Brain (organoid and tissue), 16 donors: ENCODE measurements at places on chromosomes 5 and 9.
A peak's percentile ranks its signal among the peaks of the same experiment; 100 is the strongest.

DNA sequence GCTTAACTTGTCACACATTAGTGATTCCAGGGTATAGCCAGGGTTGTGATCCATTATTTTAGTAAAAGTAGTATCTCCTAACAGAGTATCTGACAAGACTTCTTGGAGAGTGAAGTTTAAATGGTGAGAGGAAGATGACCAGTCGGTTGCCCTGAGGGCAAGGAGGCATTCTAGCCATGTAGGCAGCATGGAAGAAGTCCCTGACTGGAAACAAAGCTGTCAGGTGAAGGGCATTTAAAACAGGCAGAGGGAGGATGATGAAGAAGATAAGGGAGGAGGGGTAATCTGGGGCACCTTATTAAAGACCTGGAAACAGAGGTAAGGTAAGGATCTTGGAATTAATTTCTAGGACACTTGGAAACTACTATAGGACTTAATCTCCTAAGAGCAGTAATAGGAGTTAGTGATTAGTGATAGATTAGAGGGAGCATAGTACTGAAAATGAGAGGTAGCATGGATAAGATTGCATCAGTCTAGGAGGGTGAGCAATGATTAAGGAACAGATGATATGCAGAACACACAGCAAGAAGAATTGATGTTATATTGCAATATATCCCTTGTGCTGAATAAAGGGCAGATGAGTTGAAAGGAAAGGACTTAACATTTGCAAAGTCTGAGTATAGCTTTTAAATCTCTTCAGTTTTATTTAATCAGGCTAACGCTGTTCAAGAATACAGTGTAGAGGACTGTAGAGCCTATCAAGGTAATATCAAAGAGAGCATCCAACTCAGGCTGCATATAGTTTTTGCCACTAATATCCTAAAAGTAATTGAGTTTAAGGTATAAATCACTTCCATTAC, 9.6 kb downstream of the KIF2A start:
- no peak for DNase-seq

GRCh38 chr9:76401580-76402354, 7.5 kb upstream of the RFK start:
- peak; percentile 4 for DNase-seq

DNA sequence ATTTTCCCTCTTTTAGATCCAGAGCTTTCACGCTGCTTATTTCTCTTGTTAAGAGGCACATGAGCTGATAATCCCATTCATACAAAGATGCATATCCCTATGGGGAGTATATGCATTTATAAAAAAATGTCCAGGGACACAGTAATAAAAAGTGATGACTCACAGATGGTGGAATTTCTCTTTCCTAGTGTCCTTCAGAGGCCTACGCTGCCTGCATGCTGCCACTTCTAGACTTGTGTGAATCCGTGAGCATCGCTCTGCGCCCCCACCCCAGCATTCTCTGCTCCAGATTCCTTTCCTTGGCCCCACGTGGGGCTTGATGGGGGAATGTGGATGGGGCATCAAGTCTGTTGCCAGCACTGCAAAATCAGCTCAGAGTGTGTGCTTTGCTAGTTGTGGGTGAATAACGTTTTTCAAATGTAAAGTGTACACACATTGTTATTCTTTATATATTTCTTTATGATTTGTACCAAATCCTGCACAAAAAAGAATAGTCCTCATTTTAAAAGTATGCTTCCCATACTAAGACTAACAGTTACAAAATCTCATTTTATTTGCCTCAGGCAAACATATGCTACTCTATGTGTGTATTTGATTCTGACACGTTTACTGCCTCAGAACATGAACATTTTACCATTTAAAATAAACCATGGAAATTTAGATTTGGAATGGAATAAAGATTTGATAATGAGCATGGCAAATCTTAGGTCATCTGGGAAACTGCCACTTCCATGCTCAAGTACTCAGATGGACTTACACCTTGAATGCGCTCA, 22.4 kb upstream of the RASGRF2 start:
- DNase-seq, result no peak

DNA sequence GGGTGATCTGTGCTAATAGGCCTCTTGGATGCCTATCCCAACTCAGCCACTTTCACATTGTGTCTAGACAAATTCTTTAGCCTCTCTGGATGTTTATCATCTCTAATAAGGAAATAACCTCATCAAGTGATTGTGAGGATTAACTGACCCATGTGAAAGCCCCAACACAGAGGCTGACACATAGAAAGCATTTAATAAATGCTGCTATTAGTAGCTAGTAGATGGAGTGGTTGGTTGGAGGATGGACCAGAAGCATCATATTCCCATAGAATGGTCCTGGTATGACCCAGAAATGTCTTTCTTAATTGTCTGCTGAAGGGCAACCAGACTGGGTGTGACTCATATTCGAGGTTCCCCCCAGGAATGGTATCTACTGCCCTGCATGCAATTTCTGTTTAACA, 124.4 kb downstream of the PIK3R1 start:
- DNase-seq, result no peak

DNA sequence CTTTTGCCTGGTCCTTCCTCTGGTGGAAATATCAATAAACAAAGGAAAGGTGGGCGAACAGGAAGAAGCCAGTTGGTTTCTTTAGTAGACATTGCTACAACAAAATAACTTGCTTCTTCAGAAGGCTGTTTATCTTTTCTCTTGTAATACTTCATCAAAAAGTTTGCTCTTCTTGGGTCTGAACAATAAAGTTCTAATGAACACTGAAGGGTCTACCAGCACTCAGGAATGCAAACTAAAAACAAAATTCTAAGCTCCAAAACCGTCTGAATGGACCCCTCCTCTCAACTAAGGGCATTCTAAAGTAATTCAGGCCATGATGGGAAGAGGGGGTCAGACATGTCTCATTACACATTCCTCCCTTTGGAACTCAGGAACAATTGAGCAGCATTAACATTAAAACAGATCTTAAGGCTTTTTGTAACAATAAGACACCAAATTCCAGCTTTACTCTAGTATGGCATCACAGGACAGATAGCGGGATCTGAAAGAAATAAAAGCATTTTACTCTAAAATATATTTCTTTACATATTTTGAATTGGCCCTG, 2.3 kb downstream of the TBCA start:
- no peak for DNase-seq

- DNase-seq, result no peak
Measured at GRCh38 chr5:174371600-174372094, 326.1 kb downstream of the NSG2 start.

DNA sequence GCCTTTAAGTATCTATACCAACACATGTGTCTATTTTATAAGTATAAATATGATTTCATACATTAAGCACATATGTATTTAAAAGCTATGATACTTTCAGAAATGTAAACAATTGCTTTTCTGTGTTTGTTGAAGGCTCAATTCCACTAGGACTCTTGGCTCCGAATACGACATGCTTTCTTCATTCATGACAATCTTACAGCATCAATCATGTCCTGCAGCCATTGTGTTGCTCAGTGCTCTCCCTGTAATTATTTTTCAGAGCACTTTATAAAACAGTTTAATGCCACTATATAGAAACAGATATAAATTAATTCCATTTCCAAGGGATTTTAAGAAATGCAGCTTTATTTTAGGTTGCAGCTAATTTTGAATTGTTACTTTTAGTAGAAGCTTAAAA, 167.3 kb downstream of the TAF11L14 start:
- DNase-seq, result peak; percentile 72

DNA sequence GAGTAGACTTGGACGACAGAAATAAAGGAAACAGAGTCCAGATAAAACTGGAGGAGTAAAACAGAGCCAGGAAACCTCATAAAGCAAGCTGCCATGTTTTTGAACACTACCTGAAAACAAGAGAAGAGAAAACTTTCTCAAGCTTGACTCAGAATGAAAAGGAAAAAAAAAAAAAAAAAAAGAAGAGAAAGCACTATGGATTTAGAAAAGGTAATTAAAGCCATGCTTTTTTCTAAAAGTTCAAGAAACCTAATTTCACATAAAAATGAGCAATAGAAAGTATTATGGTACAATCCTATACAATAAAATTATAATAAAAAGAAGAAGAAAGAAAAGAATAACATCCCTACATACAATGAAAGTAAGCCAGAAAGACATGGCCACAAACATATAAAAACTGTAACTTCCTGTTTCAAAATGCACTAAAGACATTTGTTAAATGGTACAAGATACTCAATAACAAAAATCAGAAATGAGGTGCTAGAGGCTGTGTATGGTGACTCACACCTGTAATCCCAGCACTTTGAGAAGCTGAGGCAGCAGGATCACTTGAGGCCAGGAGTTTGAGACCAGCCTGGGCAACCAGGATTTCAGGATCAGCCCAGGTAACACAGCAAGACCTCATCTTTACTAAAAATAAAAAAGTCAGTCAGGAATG, 129.5 kb downstream of the SIL1 start:
- DNase-seq, result no peak

GRCh38 chr5:116115163-116115562, 30.3 kb downstream of the COMMD10 start:
- no peak for DNase-seq

- no peak for DNase-seq
Measured at GRCh38 chr5:52789378-52789777, 1.7 kb downstream of the ITGA1 start.

GRCh38 chr5:173020154-173020581, 36.0 kb upstream of the CREBRF start:
- peak; percentile 42 for DNase-seq

- peak; percentile 9 for DNase-seq
Measured at GRCh38 chr9:98234245-98234825, 21.1 kb downstream of the TBC1D2 start.

- DNase-seq, result no peak
Measured at GRCh38 chr9:98022447-98022846, 34.1 kb upstream of the NANS start.

DNA sequence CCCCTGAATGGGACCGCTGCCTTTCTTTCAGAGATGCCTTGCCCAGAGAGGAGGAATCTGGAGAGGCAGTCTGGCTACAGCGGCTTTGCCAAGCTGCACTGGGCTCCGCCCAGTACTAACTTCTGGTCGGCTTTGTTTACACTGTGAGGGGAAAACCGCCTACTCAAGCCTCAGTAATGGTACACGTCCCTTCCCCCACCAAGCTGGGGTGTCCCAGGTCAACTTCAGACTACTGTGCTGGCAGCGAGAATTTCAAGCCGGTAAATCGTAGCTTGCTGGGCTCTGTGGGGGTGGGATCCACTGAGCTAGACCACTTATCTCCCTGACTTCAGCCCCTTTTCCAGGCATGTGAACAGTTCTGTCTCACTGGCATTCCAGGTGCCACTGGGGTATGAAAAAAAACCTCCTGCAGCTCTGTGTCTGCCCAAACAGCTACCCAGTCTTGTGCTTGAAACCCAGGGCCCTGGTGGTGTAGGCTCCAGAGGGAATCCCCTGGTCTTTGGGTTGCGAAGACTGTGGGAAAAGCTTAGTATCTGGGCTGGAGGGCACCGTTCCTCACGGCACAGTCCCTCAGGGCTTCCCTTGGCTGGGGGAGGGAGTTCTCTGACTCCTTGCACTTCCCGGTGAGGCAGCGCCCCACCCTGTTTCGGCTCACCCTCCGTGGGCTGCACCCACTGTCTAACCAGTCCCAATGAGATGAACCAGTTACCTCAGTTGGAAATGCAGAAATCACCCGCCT, 171.2 kb downstream of the CWC27 start:
- no peak for DNase-seq
